ENCODE measurements at places on chromosomes 6 and 20.

GRCh38 chr20:61263084-61263695 lies 11.1 kb downstream of the CDH4 start:
- no peak overlapping the region for H3K27ac ChIP-seq
- DNase-seq: peak; percentile 45
- H3K27me3 ChIP-seq: no peaks in the 10 kb centered on the region
- no peaks in the 10 kb centered on the region for H3K4me1 ChIP-seq

- H3K27ac ChIP-seq: no peak overlapping the region
- no peaks in the 10 kb centered on the region for H3K36me3 ChIP-seq
- H3K4me1 ChIP-seq: no peaks in the 10 kb centered on the region
Measured at GRCh38 chr20:43727980-43728590, 1.3 kb upstream of the GTSF1L start.

GRCh38 chr6:38508894-38509293 lies 130.8 kb downstream of the BTBD9 start:
- DNase-seq: peak; percentile 24
- peaks cover 7% of the 10 kb centered on the region for H3K4me1 ChIP-seq
- no peaks in the 10 kb centered on the region for H3K27me3 ChIP-seq
- no peaks in the 10 kb centered on the region for H3K36me3 ChIP-seq
- H3K27ac ChIP-seq: no peak overlapping the region
- H3K4me3 ChIP-seq: no peak overlapping the region

- H3K4me1 ChIP-seq: no peaks in the 10 kb centered on the region
- H3K27me3 ChIP-seq: no peaks in the 10 kb centered on the region
- H3K27ac ChIP-seq: no peak overlapping the region
- DNase-seq: peak; percentile 64
Measured at GRCh38 chr20:2864626-2865025, 8.7 kb upstream of the PTPRA start.

DNA sequence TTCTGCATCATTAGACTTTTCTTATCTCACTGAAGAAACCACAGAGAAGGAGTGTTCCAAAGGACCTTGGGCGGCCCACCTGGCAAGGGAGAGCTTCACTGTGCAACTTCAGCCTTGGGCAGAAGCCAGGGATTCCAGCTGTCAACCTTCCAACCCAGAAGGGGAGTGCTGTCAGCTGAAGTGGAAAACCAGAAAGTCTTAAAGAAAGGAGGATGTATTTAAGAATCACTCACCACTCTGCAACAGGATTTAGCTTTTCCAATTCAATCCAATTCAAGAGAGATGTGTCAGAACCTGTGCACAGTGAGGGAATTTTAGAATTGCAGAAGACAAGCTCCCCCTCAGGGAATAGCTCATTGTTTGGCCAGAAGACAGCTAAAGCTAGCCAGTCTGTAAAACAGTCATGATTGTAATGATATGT lies 553.7 kb downstream of the CD83 start:
- DNase-seq: no peak
- no peaks in the 10 kb centered on the region for H3K36me3 ChIP-seq
- no peaks in the 10 kb centered on the region for H3K27me3 ChIP-seq
- H3K4me1 ChIP-seq: no peaks in the 10 kb centered on the region
- H3K4me3 ChIP-seq: no peak overlapping the region

GRCh38 chr6:137827977-137828810 lies 38.9 kb upstream of the TNFAIP3 start:
- no peak overlapping the region for H3K4me3 ChIP-seq
- no peaks in the 10 kb centered on the region for H3K36me3 ChIP-seq
- no peak overlapping the region for H3K27ac ChIP-seq
- peaks cover 10% of the 10 kb centered on the region for H3K4me1 ChIP-seq

DNA sequence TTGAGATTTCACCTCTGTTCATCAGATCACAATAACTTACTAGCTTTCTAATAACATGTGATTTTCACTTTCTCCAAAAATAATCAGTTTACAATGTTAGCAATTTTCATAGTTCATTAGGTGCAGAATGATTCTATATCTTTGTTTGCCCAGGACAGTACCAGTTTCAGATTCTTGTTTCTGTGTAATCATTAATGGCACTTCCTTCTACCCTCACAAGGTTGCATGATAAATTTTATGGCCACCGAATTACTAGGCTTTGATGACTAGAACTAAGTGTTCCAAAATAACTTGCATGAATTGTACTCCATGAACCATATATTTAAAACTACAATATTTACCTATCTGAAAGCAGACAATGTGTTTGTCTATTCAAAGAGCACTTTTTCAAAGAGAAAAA lies 442.3 kb downstream of the EPHA7 start:
- no peak overlapping the region for H3K4me3 ChIP-seq
- DNase-seq: no peak
- H3K27ac ChIP-seq: no peak overlapping the region
- no peaks in the 10 kb centered on the region for H3K4me1 ChIP-seq
- no peaks in the 10 kb centered on the region for H3K36me3 ChIP-seq
- H3K27me3 ChIP-seq: no peaks in the 10 kb centered on the region

DNA sequence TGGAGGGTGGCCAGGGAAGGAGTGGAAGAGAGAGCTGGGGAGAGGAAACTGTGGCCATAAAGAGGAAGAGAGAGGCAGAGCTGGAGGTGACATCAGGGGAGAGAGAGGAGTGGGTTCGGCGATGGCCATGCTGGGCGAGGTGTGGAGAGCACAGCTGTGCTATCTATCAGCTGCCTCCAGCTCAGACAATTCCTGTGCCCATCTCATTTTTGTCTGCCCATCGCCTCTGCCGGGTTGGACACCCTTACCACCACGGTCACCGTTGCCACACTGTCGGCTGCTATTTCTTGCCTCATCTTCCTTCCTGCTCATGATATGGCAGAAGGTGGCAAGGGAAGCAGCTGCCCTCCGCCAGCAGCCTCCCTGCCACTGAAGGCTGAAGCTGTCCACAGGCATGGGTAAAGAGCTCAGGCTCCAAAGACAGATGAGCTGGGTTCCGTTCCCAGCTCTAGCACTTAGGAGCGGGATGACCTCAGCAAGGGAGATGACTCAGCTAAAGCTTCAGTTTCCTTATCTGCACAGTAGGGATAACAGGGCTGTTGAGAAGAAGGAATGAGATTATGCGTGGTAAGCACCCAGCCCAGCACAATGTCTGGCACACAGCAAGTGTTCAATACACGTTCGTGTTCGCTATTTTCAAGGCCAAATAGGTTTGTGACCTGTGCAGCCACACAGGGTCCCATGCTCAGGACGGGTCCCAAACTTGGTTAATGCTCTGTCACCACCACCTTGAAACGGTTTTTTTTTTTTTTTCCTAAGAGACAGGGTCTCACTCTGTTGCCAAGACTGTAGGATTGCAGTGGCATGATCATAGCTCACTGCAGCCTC lies 21.9 kb upstream of the TAF8 start:
- H3K36me3 ChIP-seq: no peaks in the 10 kb centered on the region
- no peak overlapping the region for H3K27ac ChIP-seq
- H3K27me3 ChIP-seq: no peaks in the 10 kb centered on the region
- peak; percentile 42 for DNase-seq

DNA sequence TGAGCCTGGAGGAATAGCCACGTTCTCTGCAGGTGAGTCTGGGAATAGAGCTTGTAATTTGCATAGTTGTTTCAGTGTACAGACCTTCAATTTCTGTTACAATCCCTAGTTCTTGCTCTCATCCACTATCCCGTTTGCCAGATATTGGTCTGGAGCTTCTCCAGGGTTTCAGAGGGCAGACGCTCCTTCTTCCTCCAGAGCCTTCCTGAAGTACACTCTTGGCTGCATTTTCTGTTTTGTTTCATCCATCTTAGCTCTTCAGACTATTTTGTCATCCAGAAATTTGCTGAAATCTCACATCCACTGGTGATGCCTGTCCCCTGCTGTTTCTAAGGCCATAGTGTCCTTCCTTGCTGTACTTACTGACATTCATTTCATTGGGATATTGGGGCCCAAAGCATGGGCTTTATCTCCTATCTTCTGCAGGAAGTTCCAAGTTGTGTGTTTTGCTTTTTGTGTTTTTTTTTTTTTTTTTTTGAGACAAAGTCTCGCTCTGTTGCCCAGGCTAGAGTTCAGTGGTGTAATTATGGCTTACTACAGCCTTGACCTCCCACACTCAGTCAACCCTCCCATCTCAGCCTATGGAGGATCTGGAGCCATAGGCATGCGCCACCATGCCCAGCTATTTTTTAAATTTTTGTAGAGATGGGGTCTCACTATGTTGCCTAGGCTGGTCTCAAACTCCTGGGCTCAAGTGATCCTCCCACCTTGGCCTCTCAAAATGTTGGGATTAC lies 18.7 kb downstream of the CDS2 start:
- no peaks in the 10 kb centered on the region for H3K36me3 ChIP-seq
- no peak overlapping the region for H3K27ac ChIP-seq
- H3K4me1 ChIP-seq: no peaks in the 10 kb centered on the region
- DNase-seq: no peak
- H3K4me3 ChIP-seq: no peak overlapping the region

DNA sequence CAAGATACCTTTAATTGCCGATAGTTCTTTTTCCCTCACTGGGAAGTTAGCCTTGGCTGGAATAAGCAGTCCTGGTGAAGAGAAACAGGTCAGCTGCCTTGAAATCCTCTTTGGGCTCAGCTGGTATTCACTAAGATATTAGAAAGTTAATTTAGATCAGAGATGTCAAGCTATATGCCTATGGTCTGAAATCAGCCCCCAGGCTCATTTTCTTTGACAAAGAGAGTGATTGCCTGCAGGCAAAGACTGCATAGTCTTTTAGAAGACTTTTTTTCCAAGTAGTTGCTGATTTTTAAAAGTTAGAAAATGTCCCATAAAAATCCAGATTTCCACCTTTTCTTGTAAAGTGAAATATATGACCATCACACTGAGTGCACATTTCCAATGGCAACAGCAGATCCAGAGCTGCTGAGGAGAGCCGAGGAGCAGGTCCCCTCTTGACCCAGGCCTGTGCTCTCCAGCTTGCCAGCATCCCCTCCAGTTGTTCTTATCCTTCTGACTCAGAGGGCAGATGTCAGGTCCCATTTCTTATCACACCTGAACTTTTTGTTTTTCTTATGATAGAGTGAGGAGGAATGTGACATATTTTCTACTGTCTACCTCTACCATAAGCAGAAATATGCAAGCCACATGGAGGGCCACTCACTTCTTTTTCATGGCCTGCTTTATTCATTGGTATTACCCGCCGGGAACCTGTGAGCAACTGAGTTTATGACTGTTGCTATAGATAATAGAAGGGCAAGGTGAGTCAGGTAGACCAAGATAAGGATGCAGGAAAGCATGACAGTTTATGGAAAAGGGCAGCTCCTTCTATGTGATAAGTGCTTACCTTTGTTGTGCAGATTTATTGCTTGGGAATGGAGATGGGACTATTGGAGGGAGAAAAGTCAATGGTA lies 17.6 kb upstream of the L3MBTL3 start:
- peak; percentile 89 for DNase-seq
- no peaks in the 10 kb centered on the region for H3K27me3 ChIP-seq
- H3K4me1 ChIP-seq: no peaks in the 10 kb centered on the region
- no peak overlapping the region for H3K27ac ChIP-seq
- H3K4me3 ChIP-seq: no peak overlapping the region

- no peak overlapping the region for H3K27ac ChIP-seq
- no peak overlapping the region for H3K4me3 ChIP-seq
- H3K36me3 ChIP-seq: no peaks in the 10 kb centered on the region
- H3K27me3 ChIP-seq: no peaks in the 10 kb centered on the region
Measured at GRCh38 chr6:113505084-113505699, 352.0 kb upstream of the MARCKS start.

DNA sequence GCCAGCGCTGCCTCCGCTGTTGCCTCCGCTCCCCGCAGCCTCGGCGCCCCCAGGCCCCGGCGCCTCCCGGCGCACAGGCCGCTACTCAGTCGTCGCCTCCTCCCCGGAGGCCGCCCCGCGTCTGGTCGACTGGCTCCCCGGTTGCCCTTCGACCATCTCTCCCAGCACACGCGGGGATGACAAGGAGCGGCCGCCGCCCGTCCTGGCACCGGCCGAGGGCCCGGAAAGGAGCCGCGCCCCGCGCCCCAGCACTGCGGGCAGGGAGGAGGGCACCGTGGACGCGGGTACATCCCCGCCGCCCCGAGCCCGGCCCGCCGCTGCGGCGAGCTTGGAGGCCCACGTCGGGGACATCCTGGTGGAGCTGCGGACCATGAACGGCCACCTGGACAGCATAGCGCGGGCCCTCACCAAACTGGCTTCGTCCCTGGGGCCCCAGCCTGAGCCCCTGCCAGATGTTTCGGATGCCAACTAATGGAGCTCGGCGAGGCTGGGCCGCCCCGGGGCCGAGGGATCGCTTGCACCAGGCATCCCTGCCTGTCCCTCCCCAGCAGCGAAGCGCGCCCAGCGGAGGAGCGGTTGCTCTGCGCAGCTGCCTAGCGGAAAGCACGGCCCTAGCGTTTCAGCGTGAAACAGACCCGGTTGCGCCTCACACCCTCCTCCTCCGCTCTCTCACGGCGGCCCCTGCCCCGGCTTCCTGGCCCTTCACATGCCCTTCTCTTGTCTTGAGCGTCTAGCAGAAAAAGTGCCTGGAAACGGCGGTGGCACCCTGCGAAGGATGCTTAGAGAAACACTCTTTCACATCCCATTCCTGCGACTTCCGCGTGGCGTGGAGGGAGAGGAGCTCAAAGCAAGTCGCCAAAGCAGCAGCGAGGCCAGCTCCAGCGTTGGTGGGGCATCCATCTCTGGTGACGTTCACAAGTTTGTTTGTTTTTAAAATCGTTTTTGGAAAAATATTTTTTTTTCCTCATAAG lies 285.8 kb upstream of the SUPT3H start:
- no peak for DNase-seq
- H3K27me3 ChIP-seq: no peaks in the 10 kb centered on the region
- H3K27ac ChIP-seq: no peak overlapping the region
- peak overlapping the region; percentile 19 for H3K4me3 ChIP-seq
- H3K36me3 ChIP-seq: no peaks in the 10 kb centered on the region
- no peaks in the 10 kb centered on the region for H3K4me1 ChIP-seq

GRCh38 chr6:136501514-136501913 lies 48.7 kb downstream of the MAP7 start:
- H3K4me3 ChIP-seq: no peak overlapping the region
- H3K4me1 ChIP-seq: peaks cover 2% of the 10 kb centered on the region
- H3K27ac ChIP-seq: no peak overlapping the region
- H3K27me3 ChIP-seq: no peaks in the 10 kb centered on the region
- H3K36me3 ChIP-seq: no peaks in the 10 kb centered on the region

GRCh38 chr6:150668900-150669302 lies 69.2 kb downstream of the PLEKHG1 start:
- H3K4me3 ChIP-seq: no peak overlapping the region
- H3K36me3 ChIP-seq: no peaks in the 10 kb centered on the region
- no peaks in the 10 kb centered on the region for H3K27me3 ChIP-seq
- no peak for DNase-seq
- H3K4me1 ChIP-seq: no peaks in the 10 kb centered on the region

GRCh38 chr6:133697185-133697584 lies 191.7 kb upstream of the TCF21 start:
- no peaks in the 10 kb centered on the region for H3K4me1 ChIP-seq
- no peaks in the 10 kb centered on the region for H3K36me3 ChIP-seq
- H3K27me3 ChIP-seq: no peaks in the 10 kb centered on the region

DNA sequence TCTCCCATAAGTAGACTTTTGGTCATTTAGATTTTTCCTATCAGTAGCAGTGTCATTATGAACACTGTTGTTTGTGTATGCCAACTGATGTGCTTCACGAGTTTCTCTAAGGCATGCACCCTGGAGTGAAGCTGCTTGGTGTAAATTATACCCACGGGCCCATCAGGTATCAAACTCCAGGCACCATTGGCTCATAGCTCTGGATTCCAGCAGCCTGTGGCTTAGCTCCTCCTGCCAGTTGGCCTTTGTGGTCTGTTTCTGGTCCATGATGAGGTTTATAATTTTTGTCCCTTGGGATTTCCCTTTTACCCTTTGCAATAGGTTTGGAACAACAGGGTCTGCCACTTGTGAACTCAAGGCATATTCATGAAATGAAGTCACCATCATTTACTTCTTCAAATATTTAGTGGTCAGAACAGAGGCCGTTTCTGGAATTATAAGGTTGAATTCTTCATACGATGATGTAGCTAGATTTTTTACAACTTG lies 350.5 kb downstream of the PRL start:
- H3K27ac ChIP-seq: peak overlapping the region; percentile 51

GRCh38 chr6:39092124-39092523 lies 22.9 kb downstream of the SAYSD1 start:
- no peak for DNase-seq
- no peaks in the 10 kb centered on the region for H3K4me1 ChIP-seq
- no peak overlapping the region for H3K4me3 ChIP-seq
- H3K36me3 ChIP-seq: no peaks in the 10 kb centered on the region

Measured in trophoblast cell (in vitro differentiated cells and primary cell).